ENCODE measurements at places on chromosomes 6 and 20. TPM values are rescaled to one million over a fixed set of nuclear protein-coding genes. Genes with fewer than 3 reads are reported as not detected.
A peak's percentile ranks its signal among the peaks of the same experiment; 100 is the strongest.

The METTL24 gene
- polyA plus RNA-seq, result 1.2 TPM

The MMP24 gene
- polyA plus RNA-seq, result 0.50 TPM

The ADGB gene
- polyA plus RNA-seq, result not detected

The SLC22A16 gene
- 0.59 TPM for polyA plus RNA-seq

The FHL5 gene
- polyA plus RNA-seq, result 2.2 TPM

The POU5F1 gene
- 0.43 TPM for polyA plus RNA-seq

The PABPC1L gene
- polyA plus RNA-seq, result 17.4 TPM

DNA sequence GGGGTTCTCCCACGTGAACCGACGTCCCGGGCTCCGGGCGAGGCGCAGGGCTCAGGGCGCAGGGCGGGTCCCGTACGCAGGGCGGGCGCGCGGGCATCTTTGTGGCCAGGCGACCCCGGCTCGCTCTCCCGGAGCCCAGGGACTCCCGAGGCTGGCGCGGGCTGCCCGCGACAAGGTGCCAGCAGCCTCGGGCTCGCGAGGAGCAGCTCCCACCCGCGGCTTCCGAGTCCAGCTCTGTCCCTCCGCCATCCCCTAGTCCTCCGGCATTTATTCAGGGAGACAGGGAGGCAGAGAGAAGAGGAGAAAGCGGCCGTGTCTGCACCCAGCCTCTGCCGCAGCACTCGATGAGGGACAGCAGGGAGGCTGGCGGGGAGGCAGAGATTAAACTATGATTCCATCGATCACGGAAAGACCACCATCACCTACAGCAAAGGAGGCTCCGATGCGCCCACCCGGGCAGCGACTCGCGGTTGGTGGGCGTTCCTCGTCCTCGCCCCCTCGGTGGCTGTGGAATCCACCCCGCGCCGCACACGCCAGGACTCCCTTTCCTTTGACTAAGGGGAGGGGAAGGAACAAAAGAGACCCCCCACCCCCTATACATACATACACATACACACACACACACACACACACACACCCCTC is 1.1 kb downstream of the RGS17 start:
- no peak for DNase-seq

- no peak for DNase-seq
Observed at GRCh38 chr20:15616626-15617025, 956.6 kb downstream of the KIF16B start.

- DNase-seq, result no peak
Observed at GRCh38 chr6:148521586-148521985, 178.9 kb downstream of the SASH1 start.

GRCh38 chr20:44491635-44492395 is 16.1 kb downstream of the TTPAL start:
- no peak for DNase-seq

- DNase-seq, result no peak
Observed at GRCh38 chr6:144696610-144697368, 411.7 kb downstream of the UTRN start.

GRCh38 chr6:132079286-132079685 is 128.1 kb upstream of the CCN2 start:
- no peak for DNase-seq

DNA sequence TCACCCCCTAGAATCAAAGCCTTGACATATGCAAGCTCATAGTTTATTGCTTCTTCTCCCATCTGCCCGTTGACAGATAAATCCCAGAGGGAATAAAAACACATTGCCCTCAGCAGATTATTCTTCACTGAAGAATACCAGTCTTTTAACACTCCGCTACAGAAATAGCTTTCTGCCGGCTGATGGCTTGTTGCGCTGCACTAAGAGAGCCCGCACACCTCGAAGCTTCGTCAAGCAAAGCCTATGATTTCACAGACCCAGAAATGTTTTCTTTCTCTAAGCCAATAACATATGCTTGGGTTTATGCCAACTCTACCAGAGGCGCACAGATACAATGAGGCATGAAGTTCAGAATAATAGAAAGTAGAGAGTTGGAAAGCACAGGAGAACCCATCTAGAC is 208.9 kb upstream of the FOXQ1 start:
- DNase-seq, result no peak

- DNase-seq, result no peak
Observed at GRCh38 chr20:37804584-37805566, 98.1 kb upstream of the VSTM2L start.

GRCh38 chr20:61125546-61126180 is 126.4 kb upstream of the CDH4 start:
- no peak for DNase-seq

DNA sequence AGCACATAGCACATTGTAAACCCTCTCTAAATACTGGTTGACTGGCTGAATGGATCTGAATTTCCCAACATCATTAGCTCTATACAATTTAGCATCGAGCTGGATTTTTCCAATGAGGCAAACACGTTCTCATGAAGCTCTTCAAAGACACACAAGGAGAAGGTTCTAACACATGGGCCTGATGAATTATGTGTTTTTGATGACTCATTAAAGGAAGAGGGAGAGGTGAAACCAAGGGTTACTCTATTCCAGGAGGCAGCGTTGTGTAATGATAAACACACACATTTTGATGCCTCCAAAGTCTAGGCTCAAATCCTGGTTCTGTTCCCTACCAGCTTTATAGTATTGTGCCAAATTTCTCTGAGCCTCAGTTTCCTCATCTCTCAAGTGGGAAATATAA is 84.3 kb downstream of the PFDN4 start:
- no peak for DNase-seq

- no peak for DNase-seq
Observed at GRCh38 chr6:13472099-13472498, 15.3 kb downstream of the GFOD1 start.

GRCh38 chr20:3047486-3048419 is 1.9 kb downstream of the MRPS26 start:
- DNase-seq, result no peak

GRCh38 chr6:69155467-69155866 is 520.4 kb downstream of the ADGRB3 start:
- DNase-seq, result no peak

GRCh38 chr6:87366072-87366827 is 21.6 kb downstream of the C6orf163 start:
- DNase-seq, result no peak

DNA sequence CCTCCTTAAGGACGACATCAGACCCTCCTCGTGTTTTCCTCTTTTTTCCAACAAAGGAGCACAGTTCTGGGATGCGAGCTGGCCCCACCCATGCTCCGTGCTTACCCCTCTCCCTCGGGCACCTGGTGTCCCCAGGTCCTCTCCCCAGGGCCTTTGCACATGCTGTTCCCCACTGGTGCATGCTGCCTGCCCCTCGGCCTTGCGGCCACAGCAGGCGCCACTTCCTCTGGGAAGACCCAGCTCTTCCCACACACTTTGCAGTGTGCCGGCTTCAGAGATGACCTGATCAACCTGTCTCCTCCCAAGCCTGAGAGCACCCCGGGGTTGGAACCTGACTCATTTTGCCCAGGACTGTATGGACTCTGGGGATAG is 39.8 kb downstream of the GNAS-AS1 start:
- no peak for DNase-seq

DNA sequence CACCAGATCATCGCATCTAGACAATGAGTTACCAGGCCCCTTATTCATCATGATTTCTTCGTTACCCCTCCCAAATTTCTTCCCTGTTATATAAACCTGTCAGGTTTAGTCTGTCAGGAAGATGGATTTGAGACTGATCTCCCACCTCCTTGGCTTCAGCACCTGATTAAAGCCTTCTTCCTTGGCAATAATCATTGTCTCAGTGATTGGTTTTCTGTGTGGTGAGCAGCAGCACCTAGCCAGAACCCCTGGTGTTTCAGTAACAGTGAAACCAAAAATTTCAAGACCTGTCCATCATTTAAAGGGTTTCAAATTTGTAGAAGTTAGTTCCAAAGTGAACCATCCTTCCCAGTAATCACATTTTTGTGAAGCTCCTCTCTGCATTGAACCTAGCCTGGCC is 209.8 kb upstream of the GJE1 start:
- no peak for DNase-seq

DNA sequence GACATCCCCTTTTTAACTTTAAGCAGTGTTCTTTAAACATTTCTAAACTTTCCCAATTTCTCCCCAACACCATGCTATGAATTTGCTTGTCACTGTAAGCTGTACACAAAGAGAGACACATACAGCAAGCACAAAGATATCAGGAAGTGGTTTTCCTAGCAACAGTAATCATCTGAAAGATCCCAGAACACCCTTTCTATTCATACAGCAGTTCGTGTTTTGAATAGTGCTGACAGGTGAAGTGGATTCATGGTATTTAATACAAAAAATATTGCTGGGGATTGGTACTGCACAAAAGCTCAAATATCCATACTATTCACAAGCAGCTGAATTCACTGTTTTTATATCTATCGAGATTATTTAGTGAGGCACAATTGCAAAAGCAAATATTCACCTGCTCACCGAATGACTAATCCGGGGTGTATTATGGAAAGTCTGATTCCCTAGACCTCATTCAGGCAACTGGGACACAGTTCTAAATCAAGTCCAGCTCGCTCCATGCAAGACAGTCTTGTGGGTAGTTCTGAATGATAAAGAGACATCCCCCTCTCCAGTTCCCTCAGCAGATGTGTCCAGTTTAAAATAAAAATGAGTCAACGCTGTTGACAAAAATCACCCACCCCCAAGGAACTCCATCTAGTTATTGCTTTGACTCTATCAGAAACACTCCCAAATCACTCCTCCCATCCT is 107.1 kb upstream of the TSHZ2 start:
- DNase-seq, result peak; percentile 7

- no peak for DNase-seq
Observed at GRCh38 chr6:64679416-64679815, 1027.6 kb downstream of the EYS start.
